MV-4-11 (cell line): ENCODE measurements at places on chromosomes 1 and 21.

GRCh38 chr21:33618407-33618806 is 23.1 kb downstream of the CRYZL1 start:
- DNase-seq = no peak

DNA sequence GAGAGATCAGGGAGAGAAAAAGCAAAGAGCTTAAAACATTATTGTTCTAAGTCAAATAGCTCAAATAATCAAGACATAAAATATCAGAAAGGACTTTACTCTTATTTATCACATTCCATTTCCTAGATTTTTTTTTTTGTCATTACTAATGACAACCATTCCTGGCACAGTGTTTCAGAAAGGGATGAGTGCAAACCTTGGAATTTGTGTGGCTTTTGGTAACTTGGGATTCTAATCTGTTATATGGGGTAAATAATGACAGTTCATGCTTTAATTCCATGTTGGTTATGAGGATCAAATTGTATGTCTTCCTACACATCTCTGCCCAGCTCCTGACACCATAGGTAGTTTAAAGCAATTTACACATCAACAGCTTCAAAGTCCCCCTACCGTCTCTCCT is 358.4 kb upstream of the ADGRL4 start:
- no peak for DNase-seq

GRCh38 chr1:224880593-224881307 is 48.7 kb upstream of the DNAH14 start:
- DNase-seq = no peak

- DNase-seq = no peak
These were observed 6.4 kb upstream of the E2F2 start for GRCh38 chr1:23537296-23537973.

DNA sequence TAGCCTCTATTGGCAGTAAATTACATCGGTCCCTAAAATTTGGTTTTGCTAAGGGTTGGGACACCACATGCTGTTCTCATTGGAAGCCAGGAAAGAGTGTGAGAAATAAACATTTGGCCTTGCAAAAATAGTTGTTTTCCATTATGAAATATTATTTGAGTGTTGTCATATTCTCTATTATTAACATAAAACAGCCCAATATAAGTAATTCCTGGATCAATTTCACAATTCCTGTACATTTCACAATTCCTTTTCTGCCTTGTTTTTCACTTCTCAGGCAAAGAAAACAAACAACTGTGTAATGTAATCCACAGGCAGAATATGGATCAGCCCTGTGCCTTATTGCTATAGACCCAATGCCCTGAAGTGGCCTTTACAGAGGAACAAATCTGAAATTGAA is 40.5 kb downstream of the C1orf87 start:
- no peak for DNase-seq

DNA sequence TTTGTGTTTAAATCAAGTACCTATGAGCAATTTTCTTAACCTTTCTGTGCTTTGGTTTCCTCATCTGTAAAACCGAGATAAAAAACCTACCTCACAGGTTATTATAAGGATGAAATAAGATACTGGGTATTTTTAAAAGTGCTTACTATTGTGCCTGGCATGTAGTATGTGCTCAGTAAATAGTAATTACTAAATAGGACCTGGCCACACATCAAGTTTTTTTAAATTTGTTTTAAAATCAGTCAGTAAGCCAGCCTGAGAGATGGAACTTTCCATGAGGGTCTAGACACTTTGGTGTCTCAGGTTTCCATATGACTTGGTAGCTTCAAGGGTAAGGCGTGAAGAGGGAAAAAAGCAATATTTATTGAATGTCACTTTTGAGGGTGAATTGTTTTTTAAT is 7.0 kb upstream of the ATF3 start:
- DNase-seq = no peak

DNA sequence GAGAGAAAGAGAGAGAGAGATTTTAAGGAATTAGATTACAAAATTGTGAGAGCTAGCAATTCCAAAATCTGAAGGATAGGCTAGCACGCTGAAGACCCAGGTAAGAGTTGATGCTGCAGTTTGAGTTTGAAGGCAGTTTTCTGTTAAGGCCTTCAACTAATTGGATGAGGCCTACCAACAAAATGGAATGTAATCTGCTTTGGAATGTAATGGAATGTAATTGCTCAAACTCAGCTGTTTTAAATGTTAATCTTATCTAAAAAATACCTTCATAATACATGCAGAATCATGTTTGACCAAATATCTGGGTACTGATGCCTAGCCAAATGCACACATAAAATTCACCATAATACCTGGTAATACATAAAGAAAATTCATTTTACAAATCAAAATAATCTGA is 976.1 kb downstream of the LTN1 start:
- DNase-seq = no peak

DNA sequence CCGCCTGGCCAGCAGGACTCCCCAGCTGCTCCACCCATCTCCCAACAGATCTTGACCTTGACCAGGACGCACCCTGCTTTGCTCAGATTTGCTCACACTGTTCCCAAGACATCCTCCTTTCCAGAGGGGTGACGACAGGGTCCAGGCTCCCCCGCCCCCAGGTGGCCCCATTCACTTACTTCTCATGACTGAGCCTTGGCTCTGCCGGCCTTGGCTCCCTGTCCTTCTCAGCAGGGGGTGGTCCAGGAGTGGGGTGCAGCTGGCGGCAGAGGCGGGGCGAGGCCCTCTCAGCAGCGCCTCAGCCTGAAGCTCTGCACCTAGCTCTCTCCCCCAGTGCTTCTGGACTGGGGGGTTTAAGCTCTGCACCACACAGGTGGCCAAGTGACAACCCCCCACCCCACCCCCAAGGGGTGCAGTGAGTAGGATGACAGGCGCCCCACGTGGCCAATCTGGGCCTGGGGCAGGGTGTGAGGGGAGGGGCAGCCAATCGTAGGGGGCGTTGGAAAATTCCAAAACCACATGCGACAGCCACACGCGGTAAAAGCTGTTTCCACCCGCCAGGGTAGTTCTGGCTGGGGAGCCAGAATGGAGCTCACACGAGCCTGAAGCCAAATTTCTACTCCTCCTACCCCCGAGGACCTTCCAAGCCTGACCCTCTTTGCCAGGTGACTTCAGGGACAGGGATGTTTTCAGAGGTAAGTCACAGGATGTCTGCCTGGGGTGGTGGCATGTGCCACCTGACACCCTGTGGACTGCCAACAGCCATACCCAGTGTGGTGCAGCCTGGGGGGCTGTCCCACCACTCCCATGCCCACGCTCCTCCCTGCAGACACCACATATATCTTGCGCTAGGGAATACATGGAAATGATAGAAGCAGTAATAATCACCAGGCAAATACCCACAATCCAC is 5.6 kb downstream of the RORC start:
- no peak for DNase-seq

DNA sequence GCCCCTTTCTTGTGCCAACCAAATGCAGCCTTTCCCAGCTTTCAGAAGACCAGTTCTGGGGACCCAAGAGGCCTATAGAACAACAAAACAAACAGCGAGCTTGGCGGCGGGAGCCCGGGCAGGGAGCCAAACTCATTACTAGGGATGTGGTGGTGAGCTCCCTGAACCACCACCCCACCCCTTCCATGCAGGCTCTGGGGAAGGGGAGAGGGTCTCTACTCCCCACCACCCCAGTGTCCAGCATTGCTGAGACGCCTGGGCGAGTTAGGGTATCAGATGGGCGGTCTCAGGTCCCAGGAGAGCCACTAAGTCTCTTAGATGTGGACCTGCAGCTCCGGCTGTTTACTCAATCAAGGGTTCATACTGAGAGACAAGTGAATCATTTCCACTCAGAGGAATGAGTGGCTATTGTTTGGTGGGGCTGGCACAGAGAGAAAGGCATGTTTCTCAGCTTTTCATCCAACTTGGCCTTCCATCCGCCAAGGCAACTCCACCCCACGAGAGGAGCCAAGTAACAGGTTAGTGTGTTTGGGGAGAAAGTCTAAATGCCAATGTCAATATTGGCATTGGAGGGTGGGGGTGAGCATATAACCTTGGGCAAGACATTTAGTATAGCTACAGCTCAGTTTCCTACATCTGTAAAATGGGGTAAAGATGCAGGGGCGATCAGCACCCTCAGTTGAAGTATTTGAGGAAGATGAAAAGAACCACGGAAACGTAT is 40.9 kb downstream of the PLXNA2 start:
- DNase-seq = no peak

DNA sequence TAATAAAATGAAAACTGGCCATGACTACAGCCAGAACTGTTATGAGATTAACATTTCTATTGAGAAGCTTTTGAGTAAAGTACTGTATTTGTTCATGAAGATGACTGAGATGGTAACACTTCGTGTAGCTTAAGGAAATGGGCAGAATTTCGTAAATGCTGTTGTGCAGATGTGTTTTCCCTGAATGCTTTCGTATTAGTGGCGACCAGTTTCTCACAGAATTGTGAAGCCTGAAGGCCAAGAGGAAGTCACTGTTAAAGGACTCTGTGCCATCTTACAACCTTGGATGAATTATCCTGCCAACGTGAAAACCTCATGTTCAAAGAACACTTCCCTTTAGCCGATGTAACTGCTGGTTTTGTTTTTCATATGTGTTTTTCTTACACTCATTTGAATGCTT is 164.0 kb downstream of the NEK7 start:
- peak; percentile 83 for DNase-seq

DNA sequence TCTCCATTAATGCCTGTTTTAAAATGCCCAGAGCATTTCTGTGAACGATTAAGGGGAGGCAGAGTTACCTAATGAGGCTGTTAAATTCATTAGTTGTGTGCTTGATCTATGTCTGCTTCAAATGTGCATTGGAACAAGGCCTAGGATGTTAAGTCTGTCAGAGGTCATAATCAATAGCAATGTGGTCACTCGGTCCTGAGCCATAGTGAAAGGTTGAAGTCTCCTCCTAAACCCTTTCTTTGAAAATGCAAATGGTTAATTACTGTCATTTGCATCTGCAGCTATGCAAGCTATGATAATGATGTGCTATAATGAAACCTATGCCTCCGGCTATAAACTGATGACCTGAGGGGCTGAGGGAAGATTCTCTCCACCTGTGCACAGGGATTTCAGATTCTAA is 114.2 kb upstream of the NR5A2 start:
- DNase-seq = no peak

GRCh38 chr1:93483200-93483599 is 35.3 kb downstream of the FNBP1L start:
- DNase-seq = no peak

GRCh38 chr1:83682132-83682531 is 316.8 kb downstream of the TTLL7 start:
- no peak for DNase-seq

- peak; percentile 11 for DNase-seq
These were observed 81.7 kb downstream of the AXDND1 start for GRCh38 chr1:179447489-179447888.

- DNase-seq = no peak
These were observed 32.2 kb upstream of the FCRL3 start for GRCh38 chr1:157732755-157733154.

GRCh38 chr1:19533626-19534025 is 48.3 kb upstream of the CAPZB start:
- peak; percentile 15 for DNase-seq

DNA sequence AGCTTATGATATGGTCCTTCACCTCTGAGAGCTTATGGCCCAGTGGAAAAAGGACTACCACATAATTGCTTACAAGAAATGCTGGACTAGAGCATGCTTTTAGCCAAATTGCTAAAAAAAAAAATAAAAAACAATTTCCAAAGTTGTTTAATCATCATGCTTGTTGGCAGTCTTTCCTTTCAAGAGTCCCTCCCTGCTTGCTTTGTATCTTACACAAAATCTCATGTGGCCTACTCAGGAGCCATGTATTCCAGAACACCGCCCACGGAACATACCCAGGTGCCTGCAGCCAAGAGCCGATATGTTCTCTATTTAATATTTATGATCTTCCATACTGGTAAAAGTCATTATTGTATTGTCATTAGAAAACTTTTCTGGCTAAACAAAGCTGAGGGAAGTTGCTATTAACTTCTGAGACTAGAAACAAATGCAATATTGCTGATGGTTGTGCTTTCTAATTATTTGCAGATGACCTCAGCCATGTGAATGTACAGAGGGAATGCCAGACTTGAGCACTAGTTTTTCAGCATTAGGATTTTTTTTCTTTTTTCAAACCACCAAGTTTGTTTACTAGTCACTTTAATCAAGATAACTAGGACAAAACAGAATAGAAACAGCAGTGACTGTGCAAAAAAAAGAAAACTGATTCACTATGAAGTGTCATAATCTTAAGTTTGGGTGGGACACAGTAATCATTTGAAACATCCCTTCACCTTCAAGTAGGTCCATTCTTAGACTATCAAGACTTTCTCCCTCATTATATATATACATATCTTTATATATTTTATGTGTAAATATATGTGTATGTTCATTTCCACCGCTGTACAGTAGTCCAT is 129.3 kb upstream of the GORAB start:
- DNase-seq = no peak

GRCh38 chr1:225870911-225871310 is 11.3 kb downstream of the TMEM63A start:
- no peak for DNase-seq

DNA sequence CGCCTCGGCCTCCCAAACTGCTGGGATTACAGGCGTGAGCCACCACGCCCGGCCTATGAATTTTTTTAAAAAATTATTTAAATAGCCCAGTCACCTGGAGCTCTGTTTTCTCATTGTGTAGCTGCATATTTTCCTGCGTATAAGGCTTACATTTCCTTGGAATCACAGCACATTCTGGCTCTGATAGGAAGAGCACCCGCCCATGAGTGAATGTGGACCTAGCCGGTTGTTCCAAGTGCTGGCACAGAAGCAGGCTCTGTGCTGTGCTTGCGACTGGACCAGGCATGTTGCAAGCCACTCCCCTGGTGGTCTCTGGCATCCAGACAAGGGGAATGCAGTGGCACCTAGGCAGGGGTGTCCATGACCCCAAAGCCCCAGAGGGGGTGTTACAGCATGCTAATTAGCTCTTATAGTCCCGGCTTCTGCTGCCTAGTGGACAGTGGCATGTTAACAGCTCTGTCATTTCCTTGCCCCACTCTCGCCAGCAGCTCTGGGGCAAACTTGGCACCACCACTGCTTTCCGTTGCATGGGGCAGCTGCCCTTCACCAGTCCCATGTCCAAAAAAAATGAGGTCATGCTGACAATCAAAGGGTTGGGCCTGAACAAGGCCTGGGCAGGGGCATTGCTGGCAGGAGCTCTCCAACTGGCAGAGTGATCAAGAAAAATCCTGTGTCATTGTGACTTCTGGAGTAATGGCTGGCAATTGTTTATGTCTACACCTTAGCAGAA is 5.2 kb upstream of the VTCN1 start:
- no peak for DNase-seq

- DNase-seq = no peak
These were observed 34.8 kb upstream of the CACYBP start for GRCh38 chr1:174964972-174965361.
